ENCODE measurements at places on chromosomes 1 and 21.

- DNase-seq, result no peak
Measured at GRCh38 chr1:171983584-171983983, 142.3 kb downstream of the DNM3 start.

- DNase-seq, result no peak
Measured at GRCh38 chr1:99811075-99811474, 39.1 kb upstream of the AGL start.

GRCh38 chr1:163191301-163191700 lies 11.4 kb downstream of the RGS5 start:
- no peak for DNase-seq

DNA sequence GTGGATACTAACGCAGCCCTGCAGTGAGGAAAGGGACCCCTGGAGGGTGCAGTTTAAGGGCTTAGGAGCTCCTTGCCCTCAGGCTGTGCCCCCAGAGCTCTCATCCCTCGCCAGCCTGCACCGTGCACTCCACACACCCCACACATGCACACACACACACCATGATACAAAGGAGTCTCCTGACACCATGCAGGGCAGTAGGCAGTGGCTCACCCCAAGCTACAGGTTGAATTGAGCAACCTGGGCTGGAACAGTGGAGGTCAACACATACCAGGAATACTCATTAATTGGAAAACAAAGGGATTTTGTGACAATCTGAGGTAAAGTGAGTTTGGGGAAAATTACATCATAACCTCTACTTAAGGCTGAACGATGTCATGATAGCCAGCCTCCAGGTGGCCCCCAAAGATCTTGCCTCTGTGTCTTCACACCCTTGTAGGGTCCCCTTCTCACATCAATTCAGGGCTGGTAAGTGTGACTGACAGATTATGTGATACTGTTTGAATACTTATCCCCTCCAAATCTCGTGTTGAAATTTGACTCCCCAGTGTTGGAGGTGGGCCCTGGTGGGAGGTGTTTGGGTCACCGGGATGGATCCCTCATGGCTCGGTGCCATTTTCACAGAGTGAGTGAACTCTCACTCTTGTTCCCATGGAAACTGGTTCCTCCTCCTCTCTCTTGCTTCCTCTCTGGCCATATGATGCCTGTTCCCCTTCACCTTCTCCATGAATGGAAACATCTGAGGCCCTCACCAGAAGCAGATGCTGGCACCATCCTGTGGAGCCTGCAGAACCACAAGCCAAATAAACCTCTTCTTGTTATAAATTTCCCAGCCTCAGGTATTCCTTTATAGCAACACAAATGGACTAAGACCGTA lies 111.0 kb upstream of the RAB4A start:
- DNase-seq, result no peak
